DND-41 (cell line): ENCODE measurements at places on chromosomes 2 and 18.

DNA sequence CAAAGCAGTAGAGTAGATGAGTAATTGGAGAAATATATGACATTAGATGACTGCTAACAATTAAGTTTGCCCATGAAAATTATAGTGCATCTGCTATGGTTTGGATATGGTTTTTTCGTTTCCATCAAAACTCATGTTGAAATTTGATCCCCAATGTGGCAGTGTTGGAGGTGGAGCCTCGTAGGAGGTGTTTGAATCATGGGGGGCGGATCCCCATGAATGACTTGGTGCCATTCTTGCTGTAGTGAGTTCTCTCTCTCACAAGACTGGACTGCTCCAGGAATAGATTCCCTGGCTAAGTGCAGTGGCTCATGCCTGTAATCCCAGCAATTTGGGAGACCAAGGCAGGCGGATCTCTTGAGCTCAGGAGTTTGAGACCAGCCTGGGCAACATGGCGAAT lies 9.7 kb upstream of the CUL3 start:
- H3K4me1 ChIP-seq: no peaks in the 10 kb centered on the region
- H3K27ac ChIP-seq: no peak overlapping the region
- no peak for DNase-seq

- H3K36me3 ChIP-seq: no peaks in the 10 kb centered on the region
- H3K27ac ChIP-seq: no peak overlapping the region
- H3K4me1 ChIP-seq: no peaks in the 10 kb centered on the region
- peaks cover 4% of the 10 kb centered on the region for H3K27me3 ChIP-seq
- no peak for DNase-seq
- no peak overlapping the region for H3K4me3 ChIP-seq
Measured at GRCh38 chr18:64244571-64244970, 95.7 kb upstream of the LINC00305 start.

DNA sequence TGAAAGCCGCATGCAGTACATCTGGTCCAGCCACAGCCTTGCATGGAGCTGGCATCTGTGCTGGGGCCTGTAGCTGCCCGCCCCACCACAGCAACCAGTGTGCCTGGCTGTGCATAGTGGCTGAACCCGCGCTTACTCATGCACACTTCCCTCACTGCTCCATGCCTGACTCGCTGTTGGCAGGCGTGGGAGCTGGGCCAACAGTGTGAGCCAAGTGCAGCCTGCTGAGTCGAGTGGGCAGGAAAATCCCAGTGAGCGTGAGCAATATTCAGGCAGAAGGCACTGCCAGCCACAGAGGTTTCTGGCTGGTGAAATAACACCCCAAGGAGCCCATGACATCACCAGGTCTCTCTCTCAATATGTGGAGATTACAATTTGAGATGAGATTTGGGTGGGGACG lies 1674.1 kb upstream of the TMEFF2 start:
- H3K4me3 ChIP-seq: no peak overlapping the region
- no peaks in the 10 kb centered on the region for H3K36me3 ChIP-seq
- H3K27ac ChIP-seq: no peak overlapping the region
- no peaks in the 10 kb centered on the region for H3K27me3 ChIP-seq
- DNase-seq: no peak

DNA sequence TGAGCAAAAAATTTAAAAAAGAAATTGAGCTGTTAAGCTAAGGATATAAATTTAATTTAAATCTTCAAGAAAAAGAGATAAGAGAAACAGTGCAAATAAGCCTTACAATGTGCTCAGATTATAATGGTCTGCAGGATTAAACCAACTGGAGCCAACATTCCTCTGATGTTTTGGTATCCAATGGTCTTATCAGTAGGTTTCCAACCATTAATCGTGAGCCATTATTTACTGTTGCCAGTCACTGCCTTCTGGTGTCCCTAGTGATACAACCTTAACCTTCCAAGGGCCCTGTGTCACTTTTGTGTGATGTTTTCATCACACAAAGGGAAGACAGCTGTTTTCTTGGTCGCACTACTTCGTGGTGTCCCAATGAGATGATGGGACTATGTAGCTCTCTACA lies 134.5 kb upstream of the CTAGE1 start:
- no peak overlapping the region for H3K27ac ChIP-seq
- H3K27me3 ChIP-seq: peaks cover 4% of the 10 kb centered on the region
- H3K4me3 ChIP-seq: no peak overlapping the region
- H3K36me3 ChIP-seq: no peaks in the 10 kb centered on the region
- no peaks in the 10 kb centered on the region for H3K4me1 ChIP-seq

DNA sequence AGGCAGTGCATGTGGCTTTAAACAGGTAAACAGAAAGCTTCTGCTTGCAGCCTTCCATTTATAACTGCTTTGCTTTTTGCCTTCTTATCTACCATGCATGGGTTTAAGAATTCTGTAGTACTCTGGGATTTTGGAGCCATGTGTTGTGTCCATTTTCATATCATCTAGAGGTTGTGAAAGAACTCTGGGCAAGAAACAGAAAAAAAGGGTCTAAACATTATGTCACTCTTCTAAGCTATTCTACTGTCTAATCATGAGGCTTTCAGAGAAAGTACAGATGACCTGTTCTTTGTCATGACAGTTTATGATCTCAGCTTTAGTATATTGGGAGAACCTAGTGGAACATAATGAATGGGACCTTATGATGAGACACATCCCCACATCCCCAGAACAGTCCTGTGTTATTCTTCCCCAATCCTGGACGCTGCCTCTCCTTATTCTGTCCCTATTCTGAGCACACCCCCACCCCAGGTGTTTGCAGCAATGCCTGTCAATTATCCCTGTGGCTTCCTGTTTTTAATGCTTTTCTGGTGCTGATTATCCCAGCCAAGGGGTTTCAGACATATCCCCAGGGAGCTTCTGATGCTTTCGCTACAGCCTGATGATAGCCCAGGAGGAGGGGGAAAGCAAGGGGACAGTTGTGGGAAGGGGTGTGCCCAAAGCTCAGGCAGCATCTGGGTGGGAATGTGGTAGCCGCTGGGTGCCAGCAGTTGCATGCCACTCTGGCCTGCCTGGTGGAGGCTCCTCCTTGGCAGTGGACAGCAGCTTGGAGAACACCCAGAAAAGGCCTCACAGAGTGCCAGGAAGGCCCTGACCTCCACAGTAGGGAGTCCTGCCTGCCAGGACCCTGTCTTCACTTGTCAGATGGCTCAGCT lies 169.5 kb upstream of the MAP3K20 start:
- H3K4me1 ChIP-seq: no peaks in the 10 kb centered on the region
- no peak overlapping the region for H3K27ac ChIP-seq
- H3K4me3 ChIP-seq: no peak overlapping the region
- DNase-seq: no peak
- no peaks in the 10 kb centered on the region for H3K27me3 ChIP-seq
- H3K36me3 ChIP-seq: no peaks in the 10 kb centered on the region

DNA sequence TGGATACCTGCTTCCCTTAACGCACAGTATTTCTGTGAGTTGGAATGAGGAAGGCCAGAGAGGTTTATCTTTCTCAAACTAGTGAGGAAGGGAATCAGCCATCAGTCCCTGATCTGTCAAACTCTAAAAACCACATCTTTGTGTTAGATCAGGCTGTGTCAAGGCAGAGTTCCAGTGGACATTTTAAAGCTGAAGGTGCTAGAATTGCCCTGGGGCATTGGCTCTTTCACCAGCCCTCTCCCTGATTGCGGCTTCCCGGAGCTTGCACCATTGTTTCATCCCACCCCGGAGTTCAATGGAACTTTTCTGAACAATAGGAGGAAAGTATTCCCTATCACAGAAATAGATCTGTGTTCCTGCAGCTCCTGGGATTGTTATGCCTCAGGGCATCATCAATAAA lies 110.2 kb downstream of the RNF144A start:
- no peak for DNase-seq
- peaks cover 97% of the 10 kb centered on the region for H3K36me3 ChIP-seq
- H3K4me3 ChIP-seq: no peak overlapping the region
- H3K27me3 ChIP-seq: no peaks in the 10 kb centered on the region
- no peaks in the 10 kb centered on the region for H3K4me1 ChIP-seq

- no peaks in the 10 kb centered on the region for H3K36me3 ChIP-seq
- H3K27ac ChIP-seq: no peak overlapping the region
- H3K27me3 ChIP-seq: no peaks in the 10 kb centered on the region
- no peak for DNase-seq
Measured at GRCh38 chr2:190589008-190589407, 54.5 kb upstream of the NEMP2 start.

- H3K36me3 ChIP-seq: no peaks in the 10 kb centered on the region
- no peak overlapping the region for H3K27ac ChIP-seq
- no peak for DNase-seq
- H3K4me3 ChIP-seq: no peak overlapping the region
- no peaks in the 10 kb centered on the region for H3K27me3 ChIP-seq
Measured at GRCh38 chr18:50659091-50660003, 99.5 kb downstream of the MAPK4 start.

DNA sequence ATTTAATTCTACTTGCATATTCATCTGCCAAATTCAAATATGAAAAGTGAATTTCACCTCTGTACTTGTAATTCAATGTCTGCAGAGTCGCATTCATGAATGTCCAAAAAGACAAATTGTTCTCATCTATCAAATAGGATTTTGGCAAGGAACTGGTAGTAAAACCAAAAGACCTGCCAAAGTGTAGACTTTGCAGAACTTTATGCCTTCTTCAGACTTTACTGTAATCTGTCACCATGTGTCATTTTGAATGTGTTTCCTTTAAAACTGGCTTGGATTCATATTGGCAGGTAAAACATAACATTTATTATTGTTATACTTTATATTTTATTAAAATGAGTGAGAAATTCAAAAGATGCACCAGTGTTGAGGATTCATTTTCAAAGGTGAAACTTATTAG lies 701.9 kb upstream of the LINC00305 start:
- H3K27me3 ChIP-seq: no peaks in the 10 kb centered on the region
- H3K36me3 ChIP-seq: no peaks in the 10 kb centered on the region
- H3K4me1 ChIP-seq: no peaks in the 10 kb centered on the region
- no peak overlapping the region for H3K4me3 ChIP-seq
- H3K27ac ChIP-seq: no peak overlapping the region
- DNase-seq: no peak

DNA sequence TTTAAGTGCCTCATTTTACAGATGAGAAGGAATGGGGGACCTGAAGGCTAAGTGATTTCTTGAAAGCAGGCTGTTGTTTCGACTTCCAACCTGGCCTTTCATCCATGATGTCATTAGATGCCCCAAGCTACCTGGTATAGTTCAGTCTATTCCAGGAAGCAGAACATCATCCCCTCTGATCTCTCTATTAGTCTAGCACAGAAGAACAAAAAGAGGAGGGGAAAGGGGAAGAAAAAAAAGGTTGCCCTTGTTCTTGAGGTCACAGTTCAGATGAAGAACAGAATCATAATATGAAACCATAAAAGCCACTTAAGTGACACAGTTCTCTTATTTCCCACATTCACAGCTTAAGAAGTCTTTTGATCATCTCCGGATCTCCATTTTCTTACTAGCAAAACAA lies 386.2 kb upstream of the HNRNPA3 start:
- H3K4me3 ChIP-seq: no peak overlapping the region
- H3K4me1 ChIP-seq: no peaks in the 10 kb centered on the region; the same call in 1 of the 2 replicates
- H3K27ac ChIP-seq: no peak overlapping the region
- H3K27me3 ChIP-seq: peaks cover 5% of the 10 kb centered on the region
- DNase-seq: no peak

- no peak overlapping the region for H3K4me3 ChIP-seq
- no peak for DNase-seq
- no peaks in the 10 kb centered on the region for H3K36me3 ChIP-seq
Measured at GRCh38 chr2:186919296-186919695, 70.3 kb upstream of the ZSWIM2 start.

GRCh38 chr2:185201063-185201462 lies 537.5 kb upstream of the FSIP2 start:
- H3K4me3 ChIP-seq: no peak overlapping the region
- H3K4me1 ChIP-seq: no peaks in the 10 kb centered on the region
- DNase-seq: no peak
- H3K27ac ChIP-seq: no peak overlapping the region

DNA sequence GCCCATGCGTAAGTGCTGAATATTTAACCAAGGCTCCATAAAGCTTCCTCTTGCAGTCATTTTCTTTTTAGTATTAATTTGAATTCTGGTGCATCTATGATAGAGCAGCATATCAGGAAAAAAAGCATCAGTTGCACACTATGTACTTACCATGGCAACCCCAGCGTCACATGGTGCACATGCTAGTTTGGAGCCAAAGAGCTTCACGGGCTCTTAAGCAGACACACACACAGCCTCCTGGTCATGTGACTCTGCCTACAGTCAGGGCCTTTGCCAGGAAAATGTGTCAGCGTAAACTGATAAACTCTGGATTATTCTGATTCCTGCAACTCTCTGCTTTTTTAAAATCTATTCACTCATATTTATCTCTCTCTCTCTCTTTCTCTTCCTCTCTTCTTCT lies 30.2 kb downstream of the NYAP2 start:
- H3K27ac ChIP-seq: no peak overlapping the region
- H3K27me3 ChIP-seq: no peaks in the 10 kb centered on the region
- no peak for DNase-seq

DNA sequence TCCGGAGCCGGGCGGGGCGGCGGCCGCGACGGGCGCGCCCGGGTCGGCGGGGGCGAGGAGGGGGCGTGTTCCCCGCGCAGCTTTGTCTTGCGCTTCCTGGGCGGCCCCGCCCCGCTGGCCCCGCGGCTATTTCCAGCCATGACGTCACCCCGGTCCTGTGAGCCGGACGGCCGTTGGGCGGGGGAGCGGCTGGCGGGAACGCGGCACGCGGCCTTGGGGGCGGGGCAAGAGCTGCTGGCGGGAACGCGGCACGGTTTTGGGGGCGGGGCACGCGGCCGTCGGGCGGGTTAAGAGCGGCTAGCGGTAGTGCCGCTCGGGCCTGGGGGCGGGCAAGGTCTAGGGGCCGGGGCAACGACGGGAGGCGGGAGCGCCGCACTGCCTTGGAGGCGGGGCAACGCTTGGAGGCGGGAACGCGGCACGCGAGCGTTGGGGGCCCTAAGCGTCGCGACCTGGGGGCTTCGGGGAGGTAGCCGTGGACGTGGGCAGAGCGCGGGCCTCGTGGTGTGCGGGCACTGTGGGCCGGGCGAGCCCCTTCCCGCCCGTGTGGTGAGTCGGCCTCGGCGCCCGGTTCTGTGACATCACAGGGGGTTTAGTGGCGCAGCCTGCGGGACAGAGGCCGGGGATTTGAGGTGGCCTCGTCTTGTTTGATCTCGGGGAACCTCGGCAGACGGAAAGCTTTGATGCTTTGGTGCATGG lies 704 bp downstream of the KLF11 start:
- H3K27me3 ChIP-seq: no peaks in the 10 kb centered on the region
- H3K36me3 ChIP-seq: no peaks in the 10 kb centered on the region
- H3K27ac ChIP-seq: no peak overlapping the region
- no peak overlapping the region for H3K4me3 ChIP-seq
- H3K4me1 ChIP-seq: no peaks in the 10 kb centered on the region

GRCh38 chr2:70887550-70888246 lies 48.0 kb upstream of the ATP6V1B1 start:
- no peak for DNase-seq
- H3K36me3 ChIP-seq: no peaks in the 10 kb centered on the region
- H3K4me3 ChIP-seq: no peak overlapping the region
- H3K27me3 ChIP-seq: peaks cover 4% of the 10 kb centered on the region

- no peak overlapping the region for H3K4me3 ChIP-seq
- no peaks in the 10 kb centered on the region for H3K4me1 ChIP-seq
- H3K27ac ChIP-seq: no peak overlapping the region
- H3K36me3 ChIP-seq: no peaks in the 10 kb centered on the region
- no peaks in the 10 kb centered on the region for H3K27me3 ChIP-seq
Measured at GRCh38 chr18:4311136-4311535, 144.0 kb downstream of the DLGAP1 start.

GRCh38 chr2:37325625-37326071 lies 1.0 kb upstream of the PRKD3 start:
- H3K27ac ChIP-seq: no peak overlapping the region
- H3K27me3 ChIP-seq: peaks cover 32% of the 10 kb centered on the region
- DNase-seq: no peak
- H3K36me3 ChIP-seq: no peaks in the 10 kb centered on the region
- H3K4me3 ChIP-seq: peak overlapping the region; percentile 63

GRCh38 chr2:100008956-100009355 lies 133.4 kb downstream of the AFF3 start:
- H3K4me1 ChIP-seq: no peaks in the 10 kb centered on the region
- H3K4me3 ChIP-seq: no peak overlapping the region
- H3K27me3 ChIP-seq: no peaks in the 10 kb centered on the region
- peaks cover 40% of the 10 kb centered on the region for H3K36me3 ChIP-seq
- DNase-seq: no peak
